Stimulated activated CD4-positive, alpha-beta T cell treated with anti-CD3 and anti-CD28 coated beads, Interleukin-1b, Interleukin-23, amount 100 ng/mL, for 1 hour (primary cell): ENCODE measurements at places on chromosomes 3 and 15.

GRCh38 chr15:99564221-99565048 is 1.3 kb upstream of the MEF2A start:
- no peak for DNase-seq

DNA sequence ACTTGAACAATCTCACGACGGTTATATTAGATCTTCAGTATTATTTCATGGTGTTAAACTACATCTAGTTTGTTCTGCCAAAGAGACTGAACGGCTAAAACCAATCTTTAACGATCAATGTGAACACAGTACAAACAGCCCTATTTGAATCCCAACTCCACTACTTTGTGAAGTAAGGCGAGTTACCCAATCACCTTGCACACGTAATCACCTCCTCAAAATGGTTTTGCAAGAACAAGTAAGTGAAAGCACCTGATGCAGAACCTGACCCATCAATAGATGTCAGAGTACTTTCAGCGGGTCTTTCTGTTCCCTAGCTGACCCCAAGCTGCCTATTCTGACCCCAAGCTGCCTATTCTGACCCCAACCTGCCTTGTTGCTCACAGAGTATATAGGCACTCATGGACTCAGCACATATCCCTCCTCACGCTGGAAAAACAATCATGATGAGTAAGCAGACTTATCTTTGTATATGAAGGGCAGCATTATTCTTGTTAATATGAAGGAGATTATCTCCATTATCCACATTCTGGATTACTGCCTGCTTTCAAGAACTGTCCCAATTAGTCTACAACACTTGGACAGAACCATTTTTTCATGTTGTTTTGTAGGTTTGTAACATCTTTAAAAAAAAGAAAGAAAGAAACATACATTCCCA is 3.7 kb downstream of the KPNA1 start:
- DNase-seq, result no peak

DNA sequence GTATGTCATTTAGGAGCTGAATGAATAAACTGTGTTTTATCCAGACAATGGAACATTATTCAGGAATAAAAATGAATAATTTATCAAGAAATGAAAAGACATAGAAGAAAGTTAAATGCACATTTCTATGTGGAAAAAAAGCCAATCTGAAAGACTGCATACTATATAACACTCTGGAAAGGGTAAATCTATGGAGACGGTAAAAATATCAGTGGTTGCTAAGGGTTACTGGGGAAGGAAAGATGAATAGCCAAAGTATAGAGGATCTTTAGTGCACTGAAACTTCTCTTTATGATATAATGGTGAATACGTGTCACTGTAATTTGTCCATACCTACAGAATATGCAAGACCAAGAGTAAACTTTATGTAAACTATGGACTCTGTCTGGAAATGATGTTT is 46.0 kb upstream of the PEX5L start:
- no peak for DNase-seq

DNA sequence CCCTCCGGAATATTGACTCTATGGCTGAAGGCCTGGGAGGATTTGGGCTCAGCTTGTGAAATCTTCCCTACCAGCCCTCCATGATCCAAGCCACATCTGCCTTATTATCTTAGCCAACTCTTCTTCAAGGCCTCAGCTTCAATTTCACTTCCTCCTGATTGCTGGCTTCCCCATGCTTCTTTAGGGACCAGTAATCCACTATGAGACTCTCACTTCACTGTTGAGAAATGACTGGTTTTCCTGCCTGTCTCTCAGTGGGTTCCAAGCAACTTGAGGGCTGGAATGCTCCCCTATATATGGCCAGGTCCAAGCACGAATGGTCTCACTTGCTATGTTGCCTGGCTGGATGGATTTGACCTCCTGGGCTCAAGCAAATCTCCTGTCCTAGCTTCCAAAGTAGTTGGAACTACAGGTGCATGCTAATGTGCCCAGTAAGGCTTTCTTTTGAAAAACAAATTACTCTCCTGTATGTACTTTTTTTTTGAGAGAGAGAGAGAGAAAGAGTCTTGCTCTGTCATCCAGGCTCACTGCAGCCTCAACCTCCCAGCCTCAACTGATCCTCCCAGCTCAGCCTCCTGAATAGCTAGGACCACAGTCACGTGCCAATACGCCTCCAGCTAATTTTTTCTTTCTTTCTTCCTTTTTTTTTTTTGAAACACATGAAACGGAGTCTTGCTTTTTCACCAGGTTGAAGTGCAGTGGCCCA is 7.9 kb upstream of the PIK3CB start:
- DNase-seq, result no peak
